ENCODE measurements at places on chromosomes 16 and 17. TPM values are rescaled to one million over a fixed set of nuclear protein-coding genes. Genes with fewer than 3 reads are reported as not detected.

DNA sequence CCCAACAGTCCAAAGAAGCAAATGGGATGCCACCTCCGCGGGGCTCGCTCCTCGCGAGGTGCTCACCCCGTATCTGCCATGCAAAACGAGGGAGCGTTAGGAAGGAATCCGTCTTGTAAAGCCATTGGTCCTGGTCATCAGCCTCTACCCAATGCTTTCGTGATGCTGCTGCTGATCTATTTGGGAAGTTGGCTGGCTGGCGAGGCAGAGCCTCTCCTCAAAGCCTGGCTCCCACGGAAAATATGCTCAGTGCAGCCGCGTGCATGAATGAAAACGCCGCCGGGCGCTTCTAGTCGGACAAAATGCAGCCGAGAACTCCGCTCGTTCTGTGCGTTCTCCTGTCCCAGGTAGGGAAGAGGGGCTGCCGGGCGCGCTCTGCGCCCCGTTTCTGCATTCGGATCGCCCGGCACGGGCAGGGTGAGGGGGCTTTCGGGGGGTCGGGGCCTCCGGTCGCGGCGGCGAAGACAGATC, at the start of gene CDH13:
CDH13 (plus strand) TSS at position 179 of the 471 bp plus-strand sequence.
- DNase-seq = peak; percentile 78

DNA sequence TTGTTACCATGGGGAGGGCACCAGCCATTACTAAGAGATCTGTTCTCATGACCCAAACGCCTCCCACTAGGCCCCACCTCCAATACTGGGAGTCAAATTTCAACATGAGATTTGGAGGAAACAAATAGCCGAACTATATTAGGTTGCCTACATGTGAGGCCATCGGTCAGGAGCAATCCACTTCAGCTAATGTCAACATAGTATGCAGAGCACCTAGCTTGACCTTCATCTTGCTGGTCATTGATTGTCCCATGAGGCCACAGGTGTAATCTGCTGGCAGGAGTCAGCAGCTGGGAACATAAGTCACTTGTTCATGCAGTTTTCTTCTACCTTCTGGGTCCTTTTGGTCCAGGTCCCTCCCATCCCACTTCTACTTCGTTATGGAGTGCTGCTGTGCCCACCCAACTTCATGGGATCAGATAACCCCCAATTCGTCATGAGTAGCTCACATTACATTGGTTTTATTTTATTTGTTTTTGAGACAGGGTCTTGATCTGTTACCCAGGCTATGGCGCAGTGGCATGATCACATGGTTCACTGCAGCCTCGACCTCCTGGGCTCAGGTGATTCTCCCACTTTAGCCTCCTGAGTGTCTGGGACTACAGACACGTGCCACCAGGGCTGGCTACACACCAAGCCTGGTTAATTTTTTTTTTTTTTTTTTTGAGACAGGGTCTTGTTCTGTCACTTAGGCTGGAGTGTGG, 5.9 kb upstream of the KPNA2 start:
- no peak for DNase-seq

DNA sequence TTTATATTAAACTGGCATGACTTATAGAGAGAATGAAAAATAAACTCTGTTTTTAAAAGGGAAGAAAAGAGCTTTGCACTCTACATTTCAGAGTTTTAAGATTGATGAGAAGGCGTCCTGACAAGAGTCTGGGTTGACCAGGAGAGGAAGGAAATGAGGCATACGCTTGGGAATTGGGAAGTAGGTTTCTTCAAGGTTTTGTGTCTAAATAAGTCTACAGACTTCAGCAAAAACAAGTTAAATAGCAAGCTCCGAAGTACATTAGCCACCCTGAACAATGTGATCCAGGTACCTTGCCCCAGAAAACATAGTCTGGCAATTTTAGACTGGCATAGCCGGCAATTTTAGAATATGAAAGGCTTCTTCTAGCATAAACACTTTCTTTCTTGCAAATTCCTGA, 28.5 kb upstream of the CCDC182 start:
- no peak for DNase-seq

GRCh38 chr16:87489434-87490045, 3.3 kb downstream of the ZCCHC14 start:
- DNase-seq = no peak

DNA sequence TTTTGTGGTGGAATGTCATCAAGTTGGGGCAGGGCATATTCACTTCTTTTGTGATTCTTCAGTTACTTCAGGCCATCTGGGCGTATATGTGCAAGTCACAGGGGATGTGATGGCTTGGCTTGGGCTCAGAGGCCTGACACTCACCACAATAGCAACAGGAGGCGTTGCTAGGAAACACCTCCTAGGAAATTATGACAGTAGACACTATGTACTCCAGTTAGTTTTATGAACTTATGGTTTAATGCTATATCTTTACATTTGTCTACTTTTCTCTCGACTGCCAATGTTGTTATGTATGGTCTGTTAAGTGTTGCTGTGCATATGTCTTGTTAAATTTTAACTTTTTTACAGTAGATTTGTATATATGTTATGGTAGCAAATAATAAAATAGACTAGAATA, 788.7 kb upstream of the GOT2 start:
- DNase-seq = no peak

GRCh38 chr16:4990415-4990814, 32.3 kb downstream of the SEC14L5 start:
- DNase-seq = no peak

- DNase-seq = no peak
Observed at GRCh38 chr17:59289981-59290301, 41.5 kb upstream of the YPEL2 start.

DNA sequence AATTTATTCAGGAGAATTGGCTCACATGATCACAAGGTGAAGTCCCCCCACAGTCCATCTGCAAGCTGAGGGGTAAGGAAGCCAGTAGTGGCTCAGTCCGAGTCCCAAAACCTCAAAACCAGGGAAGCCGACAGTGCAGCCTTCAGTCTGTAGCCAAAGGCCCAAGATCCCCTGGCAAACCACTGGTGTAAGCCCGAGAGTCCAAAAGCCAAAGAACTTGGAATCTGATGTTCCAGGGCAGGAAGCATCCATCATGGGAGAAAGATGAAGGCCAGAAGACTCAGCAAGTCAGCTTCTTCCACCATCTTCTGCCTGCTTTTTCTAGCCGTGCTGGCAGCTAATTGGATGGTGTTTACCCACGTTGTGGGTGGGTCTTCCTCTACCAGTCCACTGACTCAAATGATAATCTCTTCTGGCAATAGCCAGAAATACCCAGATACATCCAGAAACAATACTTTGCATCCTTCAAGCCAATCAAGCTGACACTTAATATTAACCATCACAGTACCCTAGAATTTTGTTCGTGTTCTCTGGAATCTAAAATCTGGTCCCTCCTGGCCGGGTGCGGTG, 40.4 kb downstream of the TMEM114 start:
- no peak for DNase-seq

GRCh38 chr17:44448412-44448811, 54.8 kb downstream of the GPATCH8 start:
- DNase-seq = no peak

- no peak for DNase-seq
Observed at GRCh38 chr16:86522634-86523033, 12.3 kb downstream of the FOXF1 start.

GRCh38 chr16:13052431-13052830, 151.0 kb downstream of the SHISA9 start:
- no peak for DNase-seq

DNA sequence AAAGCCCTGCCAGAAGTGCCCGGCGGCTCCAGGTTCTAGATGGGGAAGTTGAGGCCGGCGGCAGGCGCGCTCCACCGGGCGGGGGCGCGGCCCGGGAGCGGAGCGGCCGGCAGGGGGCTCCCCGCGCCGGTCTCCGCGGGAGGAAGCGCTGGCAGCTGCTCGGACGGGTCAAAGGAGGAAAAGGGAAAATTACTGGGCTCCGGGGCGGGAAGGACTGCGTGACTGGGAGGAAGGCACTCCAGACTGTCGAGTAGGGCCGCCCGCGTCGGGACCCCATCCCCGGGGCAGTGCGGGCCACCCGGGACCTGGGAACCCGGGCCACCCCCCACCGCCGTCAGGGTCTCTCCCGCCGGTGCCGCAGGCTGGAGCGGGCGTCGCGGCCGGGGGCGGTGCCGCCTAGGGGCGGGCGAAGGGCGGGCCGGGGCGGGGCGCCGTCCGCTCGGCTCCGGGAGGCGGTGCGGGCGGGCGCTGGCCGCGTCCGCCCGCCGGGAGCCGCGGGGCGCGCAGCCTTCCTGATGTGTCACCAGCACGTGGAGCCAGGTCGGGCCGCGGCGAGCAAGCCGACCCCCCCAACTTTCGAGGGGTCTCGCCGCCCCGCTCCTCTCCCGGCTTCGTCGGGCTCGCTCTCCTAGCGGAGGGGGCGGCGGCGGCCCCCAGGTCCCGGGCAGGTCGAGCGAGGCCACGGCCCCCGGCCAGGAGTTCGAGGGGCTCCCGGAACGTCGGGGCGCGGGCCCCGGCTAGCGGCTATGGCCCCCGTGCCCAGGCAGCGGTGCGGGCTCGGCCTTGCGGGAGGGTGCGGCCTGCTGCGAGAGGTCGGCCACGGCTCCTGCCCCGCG, 167.5 kb downstream of the RAB11FIP4 start:
- DNase-seq = peak; percentile 84

GRCh38 chr16:50591800-50592771, 43.9 kb downstream of the NKD1 start:
- peak; percentile 60 for DNase-seq

GRCh38 chr17:10674704-10675103, 17.6 kb upstream of the MYH3 start:
- DNase-seq = no peak

- peak; percentile 89 for DNase-seq
Observed at GRCh38 chr17:16027708-16028584, 28.3 kb downstream of the TTC19 start.

DNA sequence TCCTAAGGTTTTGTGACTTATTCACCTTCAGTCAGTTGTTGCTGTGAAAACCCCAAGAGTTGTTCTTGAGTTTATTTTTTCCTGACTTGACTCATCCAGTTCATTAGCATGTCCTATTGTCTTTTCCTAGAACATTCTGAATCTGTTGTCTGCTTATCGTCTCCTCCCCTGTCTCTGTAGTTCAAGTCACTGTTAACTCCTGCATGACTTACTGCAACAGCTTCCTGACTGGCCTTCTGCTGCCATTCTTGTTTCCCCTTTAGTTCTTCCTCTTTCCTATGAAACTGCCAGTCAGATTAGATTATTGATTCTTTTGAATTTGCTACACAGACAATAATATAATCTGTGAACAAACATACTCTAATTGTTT, 161.5 kb downstream of the FTO start:
- DNase-seq = peak; percentile 64

GRCh38 chr17:61556224-61557188, 34.5 kb downstream of the NACA2 start:
- DNase-seq = peak; percentile 11

DNA sequence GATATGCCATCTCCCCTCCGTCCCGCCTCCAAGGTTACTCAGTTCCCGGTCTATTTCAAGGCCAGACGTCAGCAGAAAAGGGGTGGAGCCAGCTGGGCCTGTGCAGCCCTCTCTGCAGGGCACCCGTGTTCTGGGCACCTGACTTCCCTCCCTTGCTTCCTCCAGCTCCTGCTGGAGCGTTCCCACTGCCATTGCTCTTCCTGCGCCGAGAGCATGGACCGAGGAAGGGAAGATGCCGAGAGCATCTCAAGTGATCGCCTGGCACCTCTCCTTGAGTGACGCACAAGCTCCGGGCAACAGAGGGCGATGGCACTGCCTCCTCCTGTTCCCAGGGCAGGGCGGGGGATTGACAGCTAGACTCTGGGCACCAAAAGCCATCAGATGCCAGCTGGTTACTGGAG, 29.4 kb upstream of the NAT9 start:
- DNase-seq = no peak

DNA sequence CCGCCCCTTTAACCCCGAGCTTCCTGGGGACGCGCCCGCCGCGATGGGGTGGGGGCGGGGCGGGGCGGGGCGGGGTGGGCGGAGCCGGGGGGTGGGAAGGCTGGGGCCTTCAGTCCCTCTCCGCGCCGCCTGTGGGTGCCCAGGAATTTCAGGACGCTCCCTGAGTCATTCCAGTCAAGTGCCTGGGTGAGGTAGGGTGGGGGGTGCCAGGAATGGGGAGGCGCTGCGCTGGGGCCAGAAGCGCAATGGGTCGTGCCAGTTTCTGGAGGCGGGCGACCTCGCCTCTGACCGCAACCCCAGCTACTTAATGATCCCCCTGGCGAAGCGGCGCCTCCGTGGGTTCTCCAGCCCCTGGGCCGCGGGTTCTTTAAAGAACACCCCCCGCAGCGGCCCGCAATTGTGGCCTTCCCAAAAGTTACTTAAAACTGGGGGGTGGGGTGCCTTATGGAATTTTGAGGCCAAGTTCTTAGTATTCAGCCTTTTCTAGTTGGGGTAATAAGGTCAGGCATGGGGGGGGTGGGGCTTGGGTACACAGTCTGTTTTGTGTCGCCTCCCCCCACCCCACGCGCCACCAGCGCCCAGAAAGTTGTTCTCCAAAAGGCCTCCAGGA, 826 bp upstream of the GSE1 start:
- peak; percentile 91 for DNase-seq

- DNase-seq = peak; percentile 46
Observed at GRCh38 chr17:42819939-42820535, 4.0 kb downstream of the BECN1 start.

- no peak for DNase-seq
Observed at GRCh38 chr16:88390735-88391134, 8.0 kb downstream of the ZNF469 start.

DNA sequence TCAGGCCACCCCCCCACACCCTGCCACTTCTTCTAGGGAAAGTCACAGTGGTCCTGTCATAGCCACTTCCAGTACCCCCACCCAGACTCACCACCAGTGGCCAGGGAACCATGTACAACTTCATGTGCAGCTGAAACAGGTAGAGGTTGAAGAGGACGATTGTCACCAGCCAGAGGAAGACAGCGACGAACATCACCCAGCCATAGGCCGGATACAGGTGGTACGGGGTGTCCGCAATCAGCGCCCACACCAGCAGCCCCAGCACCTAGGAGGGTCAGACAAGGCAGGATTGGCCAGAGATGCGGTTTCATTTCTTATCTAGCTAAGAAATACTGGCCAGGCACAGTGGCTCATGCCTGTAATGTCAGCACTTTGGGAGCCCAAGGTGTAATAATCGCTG, 16.7 kb downstream of the ARL2BP start:
- DNase-seq = no peak

Gene IGF2BP1
- total RNA-seq = 4.0 TPM

Gene NOMO2
- total RNA-seq = 80.0 TPM

Gene CHAD
- not detected for total RNA-seq

Gene CHST5
- total RNA-seq = not detected

Gene TVP23A
- total RNA-seq = not detected

Gene ADGRG1
- 3.7 TPM for total RNA-seq

Data from RPMI7951 (cell line).